ENCODE measurements at places on chromosomes 1 and 21. TPM values are rescaled to one million over a fixed set of nuclear protein-coding genes. Genes with fewer than 3 reads are reported as not detected.

GRCh38 chr1:28437924-28438699 is 67.7 kb upstream of the RCC1 start:
- H3K4me3 ChIP-seq: no peak overlapping the region
- no peaks in the 10 kb centered on the region for H3K27me3 ChIP-seq
- H3K36me3 ChIP-seq: peaks cover 3% of the 10 kb centered on the region
- no peak overlapping the region for H3K27ac ChIP-seq
- DNase-seq: no peak

DNA sequence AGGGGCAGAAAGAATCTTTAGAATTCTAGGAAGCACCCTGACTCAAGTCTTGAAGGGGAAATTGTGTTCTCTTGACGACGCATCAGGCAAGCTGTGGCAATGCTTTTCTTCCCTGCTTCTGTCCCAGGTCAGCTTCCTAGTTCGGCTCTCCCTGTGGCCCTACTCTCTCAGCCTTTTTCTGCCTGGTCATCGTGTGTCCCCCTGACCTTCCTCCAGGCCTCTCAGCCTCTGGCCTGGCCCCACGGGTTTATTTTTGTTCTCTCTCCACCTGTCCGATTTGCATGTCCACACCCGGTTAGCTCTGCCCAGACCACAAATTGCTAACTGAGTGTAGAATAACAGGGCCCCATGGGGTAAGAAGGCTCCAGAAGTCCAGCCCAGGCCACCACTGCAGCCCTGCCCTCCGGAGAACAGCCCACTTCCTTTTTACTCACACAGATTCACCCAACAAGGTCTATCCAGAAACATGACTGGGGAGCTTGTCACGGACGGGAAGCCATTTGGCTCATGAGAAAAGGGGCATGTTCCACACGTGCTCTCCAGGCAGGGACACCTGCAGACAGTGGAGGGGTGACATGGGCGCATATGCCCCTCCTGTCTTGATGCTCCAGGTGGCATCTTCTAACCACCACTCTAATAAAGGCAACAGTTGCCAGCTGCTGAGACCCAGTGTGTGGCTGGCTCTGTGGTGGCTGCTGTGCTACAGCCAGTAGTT is 9.8 kb downstream of the KCNN3 start:
- H3K27me3 ChIP-seq: no peaks in the 10 kb centered on the region
- DNase-seq: peak; percentile 26
- H3K27ac ChIP-seq: no peak overlapping the region
- no peaks in the 10 kb centered on the region for H3K4me1 ChIP-seq
- H3K36me3 ChIP-seq: no peaks in the 10 kb centered on the region

GRCh38 chr1:230076121-230076520 is 9.1 kb downstream of the GALNT2 start:
- peaks cover 9% of the 10 kb centered on the region for H3K4me1 ChIP-seq
- DNase-seq: no peak
- no peaks in the 10 kb centered on the region for H3K27me3 ChIP-seq
- H3K36me3 ChIP-seq: peaks cover 8% of the 10 kb centered on the region
- H3K27ac ChIP-seq: no peak overlapping the region
- H3K4me3 ChIP-seq: no peak overlapping the region

DNA sequence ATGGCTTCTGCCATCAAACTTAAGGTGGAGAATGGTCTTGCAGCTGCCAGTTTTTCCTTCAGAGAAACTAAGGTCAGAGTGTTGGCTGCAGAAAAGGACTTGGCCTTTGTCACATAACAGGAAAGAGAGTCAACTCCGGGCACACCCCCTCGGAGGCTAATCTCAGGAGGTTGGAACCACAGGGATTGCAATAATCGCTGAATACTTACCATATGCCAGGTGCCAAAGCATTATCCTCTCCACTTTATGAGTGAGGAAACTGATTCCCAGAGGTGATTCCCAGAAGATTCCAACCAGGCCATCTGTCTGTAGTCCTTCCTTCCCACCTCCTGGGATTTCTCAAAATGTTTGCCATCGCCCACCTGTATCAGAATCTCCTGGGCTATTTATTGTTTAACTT is 54.0 kb downstream of the LACTBL1 start:
- no peaks in the 10 kb centered on the region for H3K4me1 ChIP-seq
- no peaks in the 10 kb centered on the region for H3K36me3 ChIP-seq
- DNase-seq: no peak
- no peak overlapping the region for H3K4me3 ChIP-seq

DNA sequence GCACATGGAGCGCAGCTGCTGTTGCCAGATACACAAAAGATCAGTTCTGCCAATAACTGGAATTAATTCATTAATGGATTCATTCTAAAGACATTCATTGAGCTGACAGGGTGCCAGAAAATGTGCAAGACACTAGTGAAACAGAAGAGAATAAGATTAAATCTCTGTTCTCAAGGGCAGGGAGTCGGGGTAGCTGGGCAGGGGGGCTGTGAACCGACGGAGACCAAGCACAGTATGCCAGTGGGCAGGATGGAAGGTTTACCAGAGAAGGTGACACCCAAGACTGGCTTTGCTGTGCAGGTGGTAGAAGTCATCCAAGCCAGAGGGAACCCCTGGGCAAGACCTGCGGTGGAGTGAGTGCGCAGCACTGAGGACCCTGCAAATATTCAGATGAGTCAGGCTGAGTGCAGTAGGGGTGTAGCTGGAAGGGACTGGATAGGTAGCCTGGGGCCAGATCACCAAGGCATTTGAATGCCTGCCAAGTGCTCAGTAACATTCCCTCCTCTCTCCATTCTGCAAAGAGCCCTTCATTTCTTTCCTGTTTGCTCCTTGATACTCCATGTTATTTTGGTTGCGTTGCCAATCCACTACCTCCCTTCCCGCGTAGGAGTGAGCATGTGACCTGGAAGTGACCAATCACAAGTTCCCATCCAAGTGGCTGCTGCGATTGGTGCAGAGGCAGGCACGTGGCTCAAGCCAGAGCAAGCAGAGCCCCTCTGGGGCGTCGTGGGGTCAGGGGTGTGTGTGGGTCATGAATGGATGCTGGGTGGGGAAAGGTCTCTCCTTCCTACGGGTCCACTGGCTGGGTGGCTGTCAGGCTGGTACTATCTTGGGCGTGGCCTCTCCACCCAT is 413.1 kb downstream of the PTPRU start:
- H3K4me1 ChIP-seq: no peaks in the 10 kb centered on the region
- H3K4me3 ChIP-seq: no peak overlapping the region
- no peak overlapping the region for H3K27ac ChIP-seq
- H3K36me3 ChIP-seq: no peaks in the 10 kb centered on the region
- no peak for DNase-seq

DNA sequence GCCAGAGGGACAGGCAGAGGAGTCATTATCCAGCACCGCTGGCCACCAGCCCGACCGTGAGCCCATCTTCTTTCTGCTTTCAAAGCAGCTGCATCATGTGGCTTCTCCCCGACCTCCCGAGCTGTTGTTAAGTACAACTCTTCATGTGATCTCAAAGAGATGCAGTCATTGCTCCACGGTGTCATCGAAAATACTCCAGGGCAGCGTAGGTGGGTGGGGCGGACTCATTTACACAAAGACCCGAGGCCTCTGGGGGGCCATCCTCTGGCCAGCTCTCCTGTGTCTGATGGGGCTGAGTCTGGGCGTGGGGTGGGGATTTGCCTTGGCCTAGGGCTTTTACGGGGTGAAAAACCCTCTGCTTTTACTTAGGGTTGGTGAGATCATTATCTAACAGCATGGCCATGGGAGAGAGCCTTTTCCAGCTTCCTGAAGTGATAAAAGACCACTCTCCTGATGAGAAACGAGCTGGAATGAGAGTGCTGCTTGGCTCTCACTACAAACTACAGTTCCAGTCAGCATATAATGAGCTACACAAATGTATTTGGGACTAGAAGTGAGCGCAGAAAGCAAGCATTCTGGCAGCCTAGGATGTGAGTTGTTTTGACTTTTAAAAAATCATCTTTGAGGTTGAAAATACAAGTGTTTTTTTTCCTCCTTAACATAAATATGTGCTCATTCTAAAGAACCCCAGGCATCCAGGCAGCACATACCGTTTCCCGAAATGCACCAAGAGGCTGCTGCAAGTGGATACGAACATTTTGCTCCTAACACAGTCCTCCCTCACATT is 165.0 kb downstream of the RHOU start:
- no peaks in the 10 kb centered on the region for H3K4me1 ChIP-seq
- no peak for DNase-seq
- H3K27me3 ChIP-seq: no peaks in the 10 kb centered on the region
- no peak overlapping the region for H3K4me3 ChIP-seq
- no peak overlapping the region for H3K27ac ChIP-seq

DNA sequence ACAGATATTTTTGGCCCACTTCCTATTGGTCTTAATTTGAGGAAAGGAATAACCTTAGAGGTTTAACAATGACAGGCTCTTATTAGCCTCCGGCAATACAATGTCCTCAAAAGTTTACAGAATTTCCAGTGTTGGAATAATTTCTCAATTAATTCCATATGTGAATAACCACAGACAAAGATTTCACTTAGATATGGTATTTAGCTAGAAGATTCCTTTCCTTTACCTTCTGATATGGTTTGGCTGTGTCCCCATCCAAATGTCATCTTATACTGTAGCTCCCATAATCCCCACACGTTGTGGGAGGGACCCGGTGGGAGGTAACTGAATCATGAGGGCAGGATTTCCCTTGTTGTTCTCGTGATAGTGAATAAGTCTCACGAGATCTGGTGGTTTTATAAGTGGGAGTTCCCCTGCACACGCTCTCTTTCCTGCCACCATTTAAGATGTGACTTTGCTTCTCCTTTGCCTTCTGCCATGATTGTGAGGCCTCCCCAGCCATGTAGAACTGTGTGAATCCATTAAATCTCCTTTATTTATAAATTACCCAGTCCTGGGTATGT is 54.9 kb upstream of the RGS7 start:
- H3K36me3 ChIP-seq: no peaks in the 10 kb centered on the region
- DNase-seq: no peak

DNA sequence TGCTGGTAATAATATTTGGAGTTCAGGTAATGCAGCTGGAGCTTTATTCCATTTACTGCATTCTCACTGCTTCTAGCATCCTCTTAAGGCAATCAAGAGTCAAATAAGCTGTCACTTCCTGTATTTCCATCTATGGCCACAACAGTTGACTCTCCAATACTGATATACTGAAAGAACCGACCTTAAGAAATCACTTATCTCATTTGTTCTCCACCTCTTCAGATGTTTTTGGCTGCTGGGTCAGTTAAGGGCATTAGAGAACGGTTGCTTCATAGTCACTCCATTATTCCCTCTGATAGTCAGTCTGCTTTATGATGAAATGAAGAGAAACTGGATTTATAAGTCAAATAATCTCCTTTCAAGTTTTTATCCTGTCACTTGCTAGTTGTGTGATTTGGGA is 14.2 kb upstream of the RGS4 start:
- DNase-seq: no peak
- H3K4me3 ChIP-seq: no peak overlapping the region
- H3K36me3 ChIP-seq: no peaks in the 10 kb centered on the region
- no peaks in the 10 kb centered on the region for H3K4me1 ChIP-seq
- peaks cover 7% of the 10 kb centered on the region for H3K27me3 ChIP-seq

DNA sequence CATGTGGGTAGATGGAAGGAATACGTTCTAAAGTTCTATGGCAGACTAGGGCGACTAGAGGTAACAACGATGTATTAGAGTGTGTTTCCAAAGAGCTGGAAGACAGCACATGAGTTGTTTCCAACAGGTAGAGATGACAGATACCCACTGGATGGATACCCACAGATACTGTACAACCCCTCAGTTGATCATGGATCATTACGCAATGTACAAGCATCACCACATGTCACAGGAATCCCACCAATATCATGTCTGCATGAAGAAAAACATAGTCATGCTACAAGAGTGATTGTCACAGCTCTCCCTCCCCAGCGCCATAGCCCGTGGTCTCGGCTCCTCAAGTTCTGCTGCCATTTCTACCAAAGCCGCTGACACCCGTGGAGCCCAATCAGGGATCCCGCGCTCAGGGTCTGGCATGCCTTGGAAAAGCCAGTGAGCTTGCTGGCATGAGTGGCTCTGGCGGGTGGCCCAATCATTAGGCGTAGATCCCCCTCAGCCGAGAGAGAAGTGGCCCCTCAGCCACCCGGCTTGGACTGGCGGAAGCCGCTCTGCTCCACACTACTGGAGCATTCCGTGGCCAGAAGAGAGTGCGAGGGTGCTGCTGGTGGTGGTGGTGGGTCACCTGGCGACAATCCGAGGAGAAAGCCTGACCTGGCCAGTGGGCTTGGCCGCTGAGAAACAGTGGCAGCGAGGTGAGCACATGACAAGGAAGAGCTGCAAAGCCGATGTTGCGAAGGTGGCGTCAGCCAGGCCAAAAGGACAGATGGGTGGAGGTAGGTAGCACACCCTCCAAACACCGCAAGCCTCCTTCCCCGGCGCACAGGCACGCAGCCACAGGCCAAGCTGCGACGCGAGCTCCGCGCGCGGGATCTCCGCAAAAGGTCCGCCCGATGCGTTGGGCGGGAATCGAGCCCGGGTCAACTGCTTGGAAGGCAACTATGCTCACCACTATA is 65.7 kb upstream of the FCGR2A start:
- H3K27me3 ChIP-seq: peaks cover 26% of the 10 kb centered on the region
- no peaks in the 10 kb centered on the region for H3K36me3 ChIP-seq
- no peak for DNase-seq
- no peak overlapping the region for H3K27ac ChIP-seq
- peaks cover 12% of the 10 kb centered on the region for H3K4me1 ChIP-seq

DNA sequence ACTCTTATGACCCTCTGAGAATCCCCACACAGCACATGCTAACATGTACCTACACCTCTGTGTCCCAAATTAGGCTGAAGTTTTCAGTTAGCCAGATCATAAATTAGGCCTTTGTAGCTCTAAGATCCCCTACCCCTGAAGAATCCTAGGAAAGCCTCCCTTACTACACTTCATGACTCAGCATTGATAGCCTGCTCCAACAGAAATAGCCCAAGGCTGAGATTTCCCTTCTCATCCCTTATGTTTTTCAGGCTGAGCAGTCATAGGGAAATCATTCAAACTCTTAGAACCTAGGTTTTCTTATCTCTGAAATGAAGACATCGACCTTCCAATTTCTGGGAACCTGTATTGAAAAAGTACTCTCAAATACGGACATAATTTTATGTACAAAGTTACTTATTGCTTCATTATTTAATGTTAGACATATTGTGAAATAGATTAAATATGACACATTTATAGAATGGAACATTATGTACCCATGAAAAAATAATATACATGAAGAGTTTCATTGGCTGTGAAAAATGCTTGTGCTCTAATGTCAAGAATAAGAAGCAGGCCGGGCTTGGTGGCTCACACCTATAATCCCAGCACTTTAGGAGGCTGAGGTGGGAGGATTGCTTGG is 122.4 kb upstream of the UBE2U start:
- H3K4me1 ChIP-seq: no peaks in the 10 kb centered on the region
- H3K36me3 ChIP-seq: no peaks in the 10 kb centered on the region
- no peak overlapping the region for H3K4me3 ChIP-seq
- no peak overlapping the region for H3K27ac ChIP-seq

- H3K4me3 ChIP-seq: no peak overlapping the region
- no peak overlapping the region for H3K27ac ChIP-seq
- H3K27me3 ChIP-seq: no peaks in the 10 kb centered on the region
- H3K4me1 ChIP-seq: no peaks in the 10 kb centered on the region
Observed at GRCh38 chr1:214386747-214387146, 105.8 kb downstream of the SMYD2 start.

Gene TEX38
- not detected for total RNA-seq

Gene LCE3E
- total RNA-seq: not detected

Gene SOAT1
- 35.7 TPM for total RNA-seq

Gene CHI3L2
- total RNA-seq: 13.9 TPM

Gene PRDM16
- not detected for total RNA-seq

Gene NEGR1
- total RNA-seq: 0.03 TPM

Gene C1orf115
- total RNA-seq: 0.73 TPM

Gene ZNF683
- total RNA-seq: 0.41 TPM

All from CD4-positive, alpha-beta T cell (primary cell).